ENCODE measurements at places on chromosomes 6 and 20.

DNA sequence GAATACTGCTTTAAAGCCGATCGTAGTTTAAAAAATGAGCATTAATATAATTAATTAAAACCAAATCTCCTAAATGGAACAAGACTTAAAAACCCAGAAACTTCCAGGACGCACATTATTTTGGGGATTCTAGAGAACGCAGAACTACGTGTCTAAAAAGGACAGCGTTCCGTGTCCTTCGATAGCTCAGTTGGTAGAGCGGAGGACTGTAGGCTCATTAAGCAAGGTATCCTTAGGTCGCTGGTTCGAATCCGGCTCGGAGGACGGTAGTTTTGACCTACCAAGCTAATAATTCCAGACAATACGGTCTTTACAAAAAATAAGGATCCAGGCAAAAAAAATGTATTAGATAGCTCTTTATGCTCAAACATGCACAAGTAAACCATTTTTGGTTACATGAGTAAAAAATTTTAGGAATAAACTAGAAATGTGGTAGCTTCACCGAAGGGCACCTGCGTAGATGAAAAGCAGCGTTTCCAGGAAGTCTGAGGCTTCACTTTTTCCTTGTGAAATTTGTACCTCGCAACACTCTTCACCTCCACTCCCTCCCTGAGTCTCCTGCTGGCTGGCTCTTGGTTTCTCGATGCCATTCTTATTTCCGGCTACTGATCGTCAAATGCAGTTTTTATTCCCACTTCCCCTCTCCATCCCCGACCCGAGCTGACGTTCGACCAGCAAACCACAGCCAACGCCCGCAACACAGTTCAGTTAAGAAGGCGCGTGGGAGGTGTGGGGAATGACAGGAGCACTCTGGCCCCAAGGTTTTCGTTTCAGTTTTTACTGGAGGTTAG lies 19.6 kb upstream of the ABT1 start:
- peak; percentile 92 for DNase-seq

DNA sequence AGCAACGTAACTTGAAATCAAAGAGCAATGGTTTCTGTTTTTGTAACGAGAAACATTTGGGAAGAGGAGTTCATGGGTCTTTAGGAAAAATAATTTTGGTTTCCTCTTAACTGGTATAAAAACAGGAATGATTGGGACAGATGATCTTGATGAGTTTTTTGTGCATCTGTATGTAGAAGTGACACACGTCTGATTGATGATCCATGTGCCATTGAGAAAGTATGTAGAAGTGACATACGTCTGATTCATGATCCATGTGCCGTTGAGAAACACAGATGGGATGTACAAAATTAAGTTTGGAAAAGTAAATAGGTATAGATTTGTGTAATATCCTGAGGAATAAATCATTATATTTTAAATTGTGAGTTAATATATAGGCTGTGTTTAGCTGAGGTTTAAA lies 2.1 kb downstream of the KIAA1586 start:
- no peak for DNase-seq

- DNase-seq = no peak
These were observed 91.5 kb upstream of the HIVEP1 start for GRCh38 chr6:11920566-11920965.

GRCh38 chr20:44394702-44395460 lies 39.4 kb downstream of the HNF4A start:
- no peak for DNase-seq

GRCh38 chr6:18035330-18035854 lies 48.0 kb upstream of the KIF13A start:
- DNase-seq = no peak

DNA sequence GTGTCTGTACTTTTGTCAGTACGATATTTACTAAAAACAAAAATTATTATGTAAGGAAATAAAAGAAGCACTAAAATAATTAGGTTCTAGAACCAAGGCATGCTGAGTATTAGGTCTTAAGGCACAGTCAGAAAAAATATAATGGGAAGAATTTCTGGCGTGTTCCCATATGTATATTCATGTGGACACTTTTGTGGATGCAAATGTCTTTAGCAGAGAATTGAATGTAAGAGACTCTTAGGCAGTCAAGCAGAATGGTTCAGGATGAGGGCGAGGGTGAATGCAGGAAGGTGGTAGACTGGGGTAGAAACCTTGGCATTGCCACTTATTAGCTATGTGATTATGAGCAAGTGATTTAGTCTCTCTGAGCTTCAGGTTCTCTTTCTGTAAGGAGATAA lies 71.5 kb downstream of the SASH1 start:
- DNase-seq = no peak

DNA sequence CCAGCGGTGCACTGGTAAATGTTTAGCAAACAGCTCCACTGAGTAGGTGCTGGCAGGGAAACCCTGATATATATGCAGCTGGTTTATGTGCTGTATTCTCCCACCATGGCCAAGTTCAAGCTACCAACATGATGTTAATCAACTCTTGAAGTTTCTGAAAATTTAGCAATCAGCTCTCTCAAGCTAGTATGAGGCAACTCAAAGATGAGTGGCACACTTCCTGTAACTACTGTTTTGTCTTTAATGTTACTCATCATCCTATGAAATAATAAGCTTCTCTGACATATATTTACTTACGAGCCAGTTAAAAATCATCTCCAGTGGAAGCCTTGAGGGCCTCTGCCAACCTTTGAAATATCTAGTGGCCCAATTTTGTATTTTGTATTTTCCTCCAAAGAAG lies 54.7 kb downstream of the TRMT6 start:
- no peak for DNase-seq

DNA sequence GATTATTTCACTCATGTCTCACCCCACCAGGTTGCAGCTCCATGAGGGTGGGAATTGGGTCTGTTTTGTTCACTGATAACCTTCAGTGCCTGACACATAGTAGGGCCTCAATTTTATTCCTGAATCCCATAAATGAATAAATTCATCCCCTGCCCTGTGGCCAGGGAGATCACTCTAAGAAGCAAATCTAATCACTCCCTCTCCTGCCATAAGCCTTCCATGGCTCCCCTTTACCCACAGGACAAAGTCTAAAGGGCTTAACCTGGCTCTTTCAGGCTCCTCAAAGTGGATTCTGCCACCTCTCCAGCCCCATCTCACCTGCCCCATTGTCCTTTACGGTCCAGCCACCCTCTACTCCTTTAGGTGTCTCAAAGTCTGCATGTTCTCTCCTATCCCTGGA lies 141.8 kb upstream of the PTPN1 start:
- DNase-seq = no peak

- DNase-seq = no peak
These were observed 219.0 kb downstream of the ERMARD start for GRCh38 chr6:169970306-169970988.

DNA sequence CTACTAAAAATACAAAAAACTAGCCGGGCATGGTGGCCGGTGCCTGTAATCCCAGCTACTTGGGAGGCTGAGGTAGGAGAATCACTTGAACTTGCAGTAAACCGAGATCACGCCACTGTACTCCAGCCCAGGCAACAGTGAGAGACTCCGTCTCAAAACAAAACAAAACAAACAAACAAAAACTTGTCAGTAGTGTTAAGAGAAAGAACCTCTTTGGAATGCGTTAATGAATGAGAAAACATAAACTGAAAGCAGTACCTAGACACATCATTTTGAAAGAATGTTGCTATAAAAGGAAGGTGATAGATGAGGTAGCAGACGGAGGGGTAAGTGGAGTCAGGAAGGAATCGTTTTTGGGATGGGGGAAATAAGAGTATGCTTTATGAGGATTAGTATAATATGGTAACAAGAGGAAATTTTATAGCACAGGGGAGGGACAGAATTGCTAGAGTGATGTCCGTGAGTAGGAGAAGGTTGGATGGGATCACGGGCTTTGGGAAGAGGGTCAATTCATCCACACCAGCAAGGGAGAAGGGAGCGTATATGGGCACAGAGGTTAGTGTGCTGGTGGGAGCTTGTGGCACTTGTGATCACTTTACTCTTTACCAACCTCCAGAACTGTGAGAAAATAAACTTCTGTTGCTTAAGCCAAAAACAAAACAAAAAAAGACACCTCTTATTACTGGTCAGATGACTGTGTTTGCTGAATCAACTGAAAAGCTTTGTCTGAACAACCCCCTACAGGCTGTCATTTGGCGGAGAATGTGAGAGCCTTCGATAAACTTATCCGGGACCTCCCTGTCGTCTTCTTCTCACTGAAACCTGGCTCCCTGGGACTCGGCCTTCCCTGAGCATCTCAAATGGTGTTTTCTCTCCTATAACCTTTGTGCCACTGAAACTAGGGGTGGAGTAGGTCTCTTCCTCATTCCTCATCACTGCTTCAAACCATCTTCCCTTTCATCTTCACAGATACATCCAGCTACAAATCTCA lies 48.9 kb upstream of the TFAP2A start:
- no peak for DNase-seq

DNA sequence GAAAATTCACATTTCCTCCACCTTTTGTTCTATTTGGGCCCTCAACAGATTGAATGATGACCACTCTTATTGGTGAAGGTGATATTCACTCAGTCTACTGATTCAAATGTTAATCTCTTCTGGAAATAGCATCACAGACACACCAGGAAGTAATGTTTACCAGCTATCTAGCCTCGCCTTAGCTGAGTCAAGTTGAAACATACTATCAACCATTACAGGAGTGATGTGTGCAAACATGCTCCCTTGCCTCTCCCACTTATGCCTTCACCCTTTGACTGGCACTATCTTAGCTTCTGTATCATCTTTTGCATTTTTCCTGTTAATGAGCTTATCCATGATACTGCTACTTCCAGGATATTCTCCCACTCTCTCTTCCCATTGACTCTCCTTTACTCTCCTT lies 191.9 kb downstream of the CENPW start:
- DNase-seq = peak; percentile 8

All from activated CD4-positive, alpha-beta T cell treated with anti-CD3 and anti-CD28 coated beads, Interleukin-2, Interleukin-6, amounts not matched to agents 100 ng/mL and 50 ng/mL, durations not matched to agents 16 hours and 8 hours (primary cell).